T-helper 2 cell (primary cell): ENCODE measurements at places on chromosomes 1 and 21.

GRCh38 chr1:216814576-216815259 is 91.5 kb upstream of the ESRRG start:
- no peak for DNase-seq

DNA sequence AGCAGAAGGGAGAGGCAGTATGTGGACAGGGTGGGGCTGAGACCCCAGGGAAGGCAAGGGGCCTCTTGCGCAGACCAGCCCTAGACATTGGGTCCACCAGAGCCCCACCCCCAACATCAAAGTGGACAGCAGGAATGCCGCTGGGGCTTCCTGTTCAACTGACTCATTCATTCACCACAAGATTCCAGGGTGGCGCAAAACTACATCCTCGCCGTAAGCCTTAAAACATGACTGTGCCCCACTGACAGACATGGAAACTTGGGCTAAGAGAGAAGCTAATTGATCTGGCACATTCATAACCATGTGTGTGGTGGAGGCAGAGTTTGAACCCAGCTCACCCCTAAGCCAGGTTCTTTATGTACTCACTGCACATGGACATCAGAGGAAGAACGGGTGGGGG is 14.0 kb downstream of the COL16A1 start:
- no peak for DNase-seq

GRCh38 chr1:41662765-41663437 is 178.4 kb upstream of the EDN2 start:
- no peak for DNase-seq

DNA sequence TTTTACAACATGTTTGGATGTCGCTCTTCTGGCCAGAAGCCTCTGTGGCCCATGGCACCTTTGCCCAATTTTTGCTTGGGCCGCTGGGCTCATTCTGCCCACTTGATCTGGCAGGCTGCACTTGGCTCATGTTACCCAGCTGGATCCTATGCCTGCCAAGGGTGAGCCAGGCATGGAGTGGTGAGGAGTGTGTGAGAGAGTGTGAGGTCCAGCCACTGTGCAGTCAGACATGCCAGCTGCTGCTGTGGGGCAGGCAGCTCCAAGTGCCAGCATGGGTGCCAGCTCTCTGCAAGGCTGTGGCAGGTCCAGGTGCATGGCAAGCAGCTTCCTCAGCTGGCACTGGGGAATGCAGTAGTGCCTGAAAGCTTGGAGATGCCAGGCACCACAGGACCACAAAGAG is 71.0 kb downstream of the EBNA1BP2 start:
- no peak for DNase-seq

- no peak for DNase-seq
Measured at GRCh38 chr1:175820456-175821025, 77.1 kb upstream of the TNR start.

GRCh38 chr21:38765056-38765455 is 40.7 kb upstream of the ETS2 start:
- no peak for DNase-seq

DNA sequence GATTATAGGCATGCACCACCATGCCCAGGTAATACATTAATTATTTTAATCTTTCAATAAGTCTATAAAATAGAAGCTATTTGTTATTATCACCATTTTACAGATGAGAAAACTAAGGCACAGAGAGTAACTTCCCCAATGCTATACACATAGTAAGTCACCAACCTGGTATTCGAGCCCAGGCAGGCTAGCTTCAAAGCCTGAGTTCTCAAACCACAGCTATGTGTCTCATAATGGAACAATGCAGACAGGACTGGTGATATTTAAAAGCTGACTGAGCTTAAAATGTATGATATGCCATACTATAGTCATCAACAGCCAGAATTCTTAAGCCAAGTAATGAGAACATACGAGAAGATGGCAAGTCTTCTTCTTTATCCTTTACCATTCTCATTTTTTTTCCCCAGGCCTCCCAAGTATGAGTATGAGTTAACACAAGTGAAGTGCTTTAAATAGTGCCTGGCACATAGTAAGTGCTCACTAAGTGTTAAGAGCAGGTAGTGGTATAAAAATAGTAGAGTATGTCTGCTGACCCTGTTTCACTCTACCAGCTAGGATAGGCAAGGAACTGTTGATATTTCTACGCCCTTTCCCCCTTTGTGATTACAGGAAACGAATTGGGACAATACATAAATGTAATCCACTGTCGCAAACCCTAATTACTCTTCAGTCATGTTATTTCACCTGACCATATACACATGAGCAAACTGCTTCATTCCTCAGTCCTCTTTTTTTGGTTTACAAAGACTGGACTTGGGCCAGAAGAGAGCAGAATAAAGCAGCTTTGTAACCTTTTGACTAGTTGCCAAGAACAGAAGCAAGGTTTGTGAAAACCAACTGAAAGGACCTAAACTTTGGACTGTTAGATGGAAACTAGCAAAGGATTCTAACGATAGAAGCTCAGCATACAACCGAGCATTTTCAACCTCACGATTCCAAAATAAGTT is 9.5 kb downstream of the EYA3 start:
- DNase-seq: no peak

GRCh38 chr1:225999912-226000337 is 782 bp upstream of the SDE2 start:
- DNase-seq: peak; percentile 87

- DNase-seq: no peak
Measured at GRCh38 chr1:68294367-68295066, 62.2 kb upstream of the WLS start.

DNA sequence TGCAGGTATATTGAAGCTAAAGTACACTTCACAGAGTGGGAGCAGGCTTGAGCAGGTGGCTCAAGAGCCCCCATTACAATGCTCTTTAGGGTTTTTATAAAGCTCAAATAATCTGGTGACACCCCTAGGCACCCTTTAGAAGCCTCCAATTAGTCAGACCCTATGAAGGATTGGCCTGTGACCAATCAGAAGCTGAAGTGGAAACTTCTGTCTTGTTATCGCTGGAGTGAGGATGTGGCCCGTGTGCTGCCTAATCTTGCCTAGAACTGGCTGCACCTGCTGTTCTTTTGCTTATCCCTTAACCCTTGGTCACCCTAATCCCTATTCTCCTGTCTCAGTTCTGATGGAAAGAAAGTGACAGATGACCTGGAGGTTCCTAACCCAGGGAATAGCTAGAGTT is 70.8 kb upstream of the ABCG1 start:
- no peak for DNase-seq

DNA sequence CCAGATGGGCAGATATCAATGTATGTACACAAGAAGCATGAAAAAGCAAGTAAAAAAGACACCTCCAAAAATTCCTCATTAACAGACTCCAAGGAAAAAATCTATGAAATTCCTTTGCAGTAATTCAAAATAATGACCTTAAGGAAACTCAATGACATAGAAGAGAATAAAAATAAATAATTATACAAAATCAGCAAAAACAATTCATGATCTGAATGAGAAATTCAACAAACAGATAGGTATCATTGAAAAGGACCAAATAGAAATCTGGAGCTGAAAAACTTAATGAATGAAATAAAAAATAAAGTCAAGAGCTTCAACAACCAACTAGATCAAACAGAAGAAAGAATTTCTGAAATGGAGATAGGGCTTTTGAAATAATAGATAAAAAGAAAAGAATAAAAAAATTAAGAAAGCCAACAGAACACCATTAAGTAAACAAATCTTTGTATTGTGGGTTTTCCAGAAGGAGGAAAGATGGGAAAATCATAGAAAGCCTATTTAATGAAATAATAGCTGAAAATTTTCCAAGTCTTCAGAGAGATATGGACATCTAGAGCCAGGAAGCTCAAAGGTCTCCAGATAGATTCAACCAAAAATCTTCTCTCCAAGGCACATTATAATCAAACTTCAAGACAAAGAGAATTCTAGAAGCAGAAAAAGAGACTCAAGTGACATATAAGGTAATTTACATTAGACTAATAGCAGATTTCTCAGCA is 52.0 kb upstream of the KCNK1 start:
- DNase-seq: no peak

DNA sequence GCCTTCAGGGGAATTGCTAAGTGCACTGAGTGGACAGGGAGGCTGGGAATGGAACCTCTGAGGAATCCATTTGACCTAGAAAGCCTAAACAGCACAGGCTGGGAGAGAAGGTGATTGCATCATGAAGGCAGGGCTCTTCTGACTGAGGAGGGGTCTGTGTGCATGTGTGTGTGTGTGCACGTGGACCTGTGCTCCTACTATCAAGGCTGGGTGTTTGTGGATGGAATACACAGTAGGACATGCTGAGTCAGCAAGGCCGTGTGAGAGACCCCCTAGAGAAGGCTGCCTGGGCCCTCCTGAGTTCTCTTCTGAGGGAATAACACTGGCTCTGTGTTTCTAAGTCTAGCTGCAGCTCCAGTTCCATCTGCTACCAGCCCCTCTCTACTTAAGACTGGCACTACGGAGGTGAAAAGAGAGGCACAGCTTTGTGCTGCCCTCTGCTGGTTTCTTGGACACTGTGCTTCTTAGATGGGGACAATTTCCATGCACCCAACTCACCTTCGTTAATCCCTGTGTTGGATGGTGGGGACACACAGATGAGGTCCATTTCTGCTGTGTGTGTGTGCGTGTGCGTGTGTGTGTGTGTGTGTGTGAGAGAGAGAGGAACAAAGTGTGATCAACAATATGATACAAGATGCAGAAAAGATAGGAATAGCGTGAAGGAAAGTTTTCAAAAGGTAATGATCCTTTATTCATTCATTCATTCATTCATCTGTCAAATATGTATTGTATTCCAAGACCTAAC is 6.2 kb upstream of the EFCAB14 start:
- peak; percentile 47 for DNase-seq

DNA sequence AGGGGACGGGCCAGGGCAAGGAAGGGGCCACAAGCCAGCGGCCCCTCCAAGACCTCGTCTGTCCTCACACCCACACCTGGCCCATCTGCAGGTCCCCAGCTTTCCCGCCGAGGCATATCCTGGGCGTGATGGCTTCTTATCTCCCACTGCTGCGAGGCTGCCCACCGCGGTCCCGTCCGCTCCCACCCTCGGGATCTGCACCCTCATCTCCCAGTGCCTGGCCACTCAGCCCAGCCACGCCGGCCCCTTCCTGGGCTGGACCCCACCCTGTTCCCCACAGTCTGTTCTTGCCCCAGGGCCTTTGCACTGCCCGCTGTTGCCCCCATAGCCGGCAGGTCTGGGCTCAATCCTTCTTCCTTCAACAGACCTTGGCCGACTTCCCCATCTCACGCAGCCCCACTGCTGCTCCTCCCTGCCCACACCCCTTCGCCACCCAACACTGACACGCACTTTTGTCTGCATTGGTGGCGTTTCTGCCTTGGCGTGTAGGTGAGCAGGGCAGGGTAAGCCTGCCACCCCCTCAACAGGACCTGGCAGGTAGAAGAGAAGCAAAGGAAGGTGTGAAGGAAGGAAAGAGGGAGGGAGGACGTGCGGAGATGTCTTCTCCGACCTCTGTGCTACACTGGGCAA is 4.4 kb upstream of the TTC34 start:
- no peak for DNase-seq

- DNase-seq: no peak
Measured at GRCh38 chr1:25095635-25096200, 136.6 kb downstream of the SYF2 start.

DNA sequence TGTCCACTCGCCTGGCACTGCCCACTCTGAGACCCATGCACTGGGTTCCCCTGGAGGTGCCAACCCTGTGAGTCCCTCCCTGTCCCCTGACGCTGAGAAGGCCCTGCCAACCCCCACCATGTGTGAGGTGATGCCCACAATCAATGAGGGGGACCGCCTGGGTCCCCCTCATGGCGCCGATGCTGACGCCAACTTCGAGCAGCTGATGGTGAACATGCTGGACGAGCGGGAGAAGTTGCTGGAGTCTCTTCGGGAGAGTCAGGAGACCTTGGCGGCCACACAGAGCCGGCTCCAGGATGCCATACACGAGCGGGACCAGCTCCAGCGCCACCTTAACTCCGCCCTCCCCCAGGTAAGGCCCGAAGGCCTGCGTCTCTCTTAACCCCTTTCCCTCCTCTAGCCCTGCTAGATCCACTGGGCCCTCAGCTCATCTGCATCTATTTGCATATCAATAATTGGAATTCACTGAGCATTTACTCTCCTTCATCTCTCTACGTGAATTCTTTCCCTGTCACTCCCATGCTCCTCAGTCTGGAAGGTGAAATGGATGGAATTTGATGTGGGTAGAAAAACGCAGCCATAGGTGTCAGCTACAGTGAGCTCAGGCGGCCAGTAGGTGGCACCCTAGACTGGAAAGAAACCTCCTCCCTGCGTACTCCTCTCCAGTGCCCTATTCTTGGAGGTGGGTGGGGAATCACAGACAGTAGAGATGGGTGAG is 12.8 kb downstream of the PPFIA4 start:
- peak; percentile 60 for DNase-seq

DNA sequence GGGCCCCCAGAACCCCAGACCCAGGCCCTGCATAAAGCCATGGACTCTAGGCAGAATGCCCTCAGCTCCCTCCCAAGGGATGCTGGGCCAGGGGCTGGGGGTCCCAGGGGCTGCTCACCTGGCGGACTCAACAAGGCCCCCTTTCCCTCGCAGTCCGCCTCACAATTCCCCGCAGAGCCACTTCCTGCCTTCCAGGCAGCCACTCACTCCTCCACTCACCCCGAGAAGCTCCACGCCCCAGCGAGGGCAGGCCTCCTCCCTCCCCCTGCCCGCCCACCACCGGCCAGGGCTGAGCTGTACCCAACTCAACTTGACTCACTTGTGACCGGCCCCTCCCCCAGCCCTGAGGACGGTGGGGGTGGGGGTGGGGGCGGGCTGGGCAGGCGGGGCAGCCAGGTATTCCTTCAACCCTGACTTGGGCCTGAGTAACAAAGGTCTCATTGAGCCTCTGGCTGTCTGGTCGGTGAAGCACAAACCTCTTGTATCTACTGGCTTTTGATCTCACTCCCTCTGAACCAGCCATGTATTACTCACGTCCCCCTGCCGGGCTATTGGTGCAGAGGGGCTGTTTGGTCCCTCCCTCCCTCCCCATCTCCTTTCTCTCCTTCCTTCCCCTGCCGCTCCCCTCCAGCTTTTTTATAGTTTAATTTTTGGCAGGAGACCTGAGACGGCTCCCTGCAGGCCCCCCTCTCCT is 5.9 kb downstream of the BLACAT1 start:
- DNase-seq: no peak

DNA sequence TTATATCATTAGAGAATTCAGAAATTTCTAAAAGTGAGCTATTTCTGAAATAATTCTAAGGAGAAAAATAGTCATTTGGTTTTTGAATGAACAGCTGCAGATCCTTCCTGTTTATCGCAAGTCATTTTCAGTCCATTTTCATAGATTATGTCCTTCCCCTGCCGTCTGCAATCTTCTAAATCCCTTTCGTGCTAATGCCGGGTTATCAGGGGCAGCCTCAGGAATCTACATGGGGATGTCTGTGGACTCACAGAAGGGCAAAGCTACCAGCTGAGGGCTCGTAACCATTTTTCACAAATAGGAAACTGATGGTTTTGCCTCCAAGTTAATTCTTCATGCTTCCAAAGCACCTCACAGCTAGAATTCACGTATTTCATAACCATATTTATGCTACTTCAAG is 23.0 kb downstream of the RCAN3 start:
- DNase-seq: no peak
